PC-3 (cell line): ENCODE measurements at places on chromosomes 7 and 10. TPM values are rescaled to one million over a fixed set of nuclear protein-coding genes. Genes with fewer than 3 reads are reported as not detected.

GRCh38 chr10:92081641-92082040 lies 158.1 kb downstream of the BTAF1 start:
- H3K4me1 ChIP-seq, result peaks cover 8% of the 10 kb centered on the region
- no peaks in the 10 kb centered on the region for H3K36me3 ChIP-seq
- no peak overlapping the region for H3K27ac ChIP-seq
- H3K27me3 ChIP-seq, result no peaks in the 10 kb centered on the region

STMP1 gene
- 7.1 and 8.8 TPM in 2 replicates for total RNA-seq

LGI1 gene
- total RNA-seq, result not detected in 2 replicates

ANXA8L1 gene
- not detected in 2 replicates for total RNA-seq

AKR1C8 gene
- not detected in 2 replicates for total RNA-seq
